ENCODE measurements at places on chromosomes 6 and 20.

DNA sequence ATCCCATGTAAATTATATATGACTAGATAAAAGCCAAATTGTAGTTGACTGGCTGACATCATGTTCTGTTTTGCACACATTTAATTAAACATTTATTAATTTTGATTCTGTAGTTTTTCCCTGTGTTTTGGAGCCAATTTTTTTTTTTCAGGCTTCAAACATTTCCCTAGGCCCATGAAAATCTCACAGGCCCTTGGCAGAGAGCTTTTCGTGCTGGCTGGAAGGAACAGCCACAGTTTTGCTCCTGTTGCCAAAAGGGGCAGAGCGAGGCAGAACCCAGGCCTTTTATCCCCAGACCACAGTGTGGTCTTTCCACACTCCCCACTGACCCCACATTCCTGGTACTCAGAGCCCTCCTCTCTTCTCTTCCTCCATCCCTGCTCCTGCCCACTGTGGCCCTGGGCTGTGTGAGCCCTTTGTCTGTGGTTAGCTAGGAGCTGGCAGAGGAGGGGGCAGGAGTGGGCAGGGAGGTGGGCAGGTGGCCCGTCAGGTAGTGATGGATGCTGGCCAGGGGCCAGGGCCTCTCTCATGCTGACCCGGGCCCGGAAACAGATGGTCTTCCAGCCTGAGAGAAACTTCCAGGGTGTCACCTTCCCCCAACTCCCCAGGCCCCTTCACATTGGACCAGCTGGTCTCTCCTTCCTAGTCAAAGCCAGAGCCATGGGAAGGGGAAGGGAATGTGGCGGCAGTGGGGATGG is 19.4 kb upstream of the CCM2L start:
- no peaks in the 10 kb centered on the region for H3K4me1 ChIP-seq
- H3K36me3 ChIP-seq, result no peaks in the 10 kb centered on the region
- no peak overlapping the region for H3K27ac ChIP-seq
- H3K4me3 ChIP-seq, result no peak overlapping the region

- DNase-seq, result no peak
- no peaks in the 10 kb centered on the region for H3K4me1 ChIP-seq
- H3K4me3 ChIP-seq, result no peak overlapping the region
These were observed 181.4 kb downstream of the GMPR start for GRCh38 chr6:16419636-16420336.

DNA sequence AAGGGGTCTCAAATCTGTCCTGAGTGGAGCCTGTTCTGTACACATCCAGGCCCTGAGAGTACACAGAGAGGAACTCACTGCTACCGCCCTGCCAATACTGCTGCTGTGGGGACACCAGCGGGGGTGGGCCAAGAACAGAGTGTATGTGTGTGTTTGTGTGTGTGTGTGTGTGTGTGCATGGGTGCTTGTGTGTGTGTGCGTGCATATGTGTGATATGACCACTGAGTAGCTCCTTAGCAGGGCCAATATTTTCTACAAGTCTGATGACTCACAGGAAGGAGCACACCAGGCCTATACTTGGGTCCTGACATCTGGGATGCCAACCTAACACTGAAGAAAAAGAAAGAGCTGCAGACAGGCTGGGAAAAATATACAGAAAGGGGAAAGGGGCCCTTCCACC is 1.4 kb downstream of the RAET1E start:
- no peak for DNase-seq
- no peak overlapping the region for H3K4me3 ChIP-seq
- no peaks in the 10 kb centered on the region for H3K4me1 ChIP-seq
- no peaks in the 10 kb centered on the region for H3K27me3 ChIP-seq
- H3K36me3 ChIP-seq, result no peaks in the 10 kb centered on the region

DNA sequence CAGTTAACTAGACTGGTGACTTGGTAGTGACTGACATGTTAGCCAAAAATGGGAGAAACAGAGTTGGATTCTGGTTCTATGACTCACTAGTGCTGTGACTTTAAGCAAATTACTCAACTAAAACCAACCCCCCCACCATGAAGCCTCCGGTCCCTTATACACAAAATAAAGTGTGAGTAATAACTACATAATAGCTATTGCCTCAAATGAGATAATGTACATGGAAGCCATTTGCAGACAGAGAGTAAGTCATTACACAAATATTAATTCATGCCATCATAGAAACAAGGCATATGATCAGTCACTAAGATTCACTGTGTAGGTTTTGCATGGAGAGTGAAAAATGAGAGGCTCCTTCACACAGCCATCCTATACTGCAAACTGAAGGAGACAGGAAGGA is 111.9 kb downstream of the HIVEP2 start:
- H3K27ac ChIP-seq, result no peak overlapping the region
- H3K4me3 ChIP-seq, result no peak overlapping the region
- H3K4me1 ChIP-seq, result peaks cover 4% of the 10 kb centered on the region
- peak; percentile 41 for DNase-seq
- no peaks in the 10 kb centered on the region for H3K36me3 ChIP-seq
- no peaks in the 10 kb centered on the region for H3K27me3 ChIP-seq

DNA sequence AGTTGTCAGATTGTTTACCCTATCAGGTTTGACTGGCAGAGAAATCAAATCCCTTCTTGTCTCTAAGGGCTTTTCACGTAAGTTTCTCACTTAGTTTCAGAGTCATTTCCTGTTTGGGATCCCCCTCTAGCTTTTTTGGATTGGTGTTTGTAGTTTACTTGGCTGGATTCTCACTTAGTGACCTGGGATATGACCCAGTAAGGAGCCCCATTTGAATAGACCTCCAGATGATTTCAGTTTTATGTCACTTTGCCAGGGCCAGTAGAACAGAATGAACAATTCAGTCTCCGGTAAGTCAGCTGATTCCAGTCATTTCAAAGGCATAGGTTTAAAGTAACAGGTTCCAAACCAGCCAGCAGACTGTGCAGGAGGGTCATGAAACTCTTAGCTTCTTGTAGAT is 8.2 kb downstream of the FAM135A start:
- DNase-seq, result no peak
- H3K36me3 ChIP-seq, result peaks cover 3% of the 10 kb centered on the region
- H3K4me1 ChIP-seq, result no peaks in the 10 kb centered on the region
- H3K4me3 ChIP-seq, result no peak overlapping the region
- no peaks in the 10 kb centered on the region for H3K27me3 ChIP-seq
- no peak overlapping the region for H3K27ac ChIP-seq

DNA sequence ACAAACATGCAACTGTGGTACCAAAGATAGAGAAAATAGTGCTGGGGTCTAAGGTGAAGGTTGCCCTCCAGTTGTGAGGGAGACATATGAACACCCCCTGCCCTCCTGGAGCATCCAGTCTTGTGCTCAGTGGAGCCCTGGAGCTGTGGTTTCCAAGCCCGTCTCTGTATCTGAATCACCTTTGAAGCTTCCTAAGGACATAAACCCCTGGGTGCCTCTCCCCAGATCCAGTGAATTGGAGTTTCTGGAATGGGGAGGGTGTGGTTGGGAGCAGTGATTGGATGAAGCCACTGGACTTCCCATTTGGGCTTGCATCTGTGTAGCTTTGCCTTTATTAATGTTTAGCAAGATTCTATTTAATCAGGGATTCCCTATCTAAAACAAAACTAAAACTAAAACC is 22.4 kb upstream of the E2F3 start:
- no peak overlapping the region for H3K4me3 ChIP-seq
- no peaks in the 10 kb centered on the region for H3K36me3 ChIP-seq
- no peak for DNase-seq
- H3K4me1 ChIP-seq, result no peaks in the 10 kb centered on the region
- H3K27me3 ChIP-seq, result no peaks in the 10 kb centered on the region

- no peaks in the 10 kb centered on the region for H3K36me3 ChIP-seq
- H3K27me3 ChIP-seq, result no peaks in the 10 kb centered on the region
- no peak overlapping the region for H3K4me3 ChIP-seq
- no peaks in the 10 kb centered on the region for H3K4me1 ChIP-seq
- DNase-seq, result no peak
- H3K27ac ChIP-seq, result no peak overlapping the region
These were observed 96.8 kb upstream of the GJE1 start for GRCh38 chr6:142035890-142036289.

GRCh38 chr20:40948465-40949267 is 80.0 kb upstream of the TOP1 start:
- peak; percentile 72 for DNase-seq
- H3K36me3 ChIP-seq, result no peaks in the 10 kb centered on the region
- H3K27me3 ChIP-seq, result no peaks in the 10 kb centered on the region

- no peaks in the 10 kb centered on the region for H3K27me3 ChIP-seq
- no peaks in the 10 kb centered on the region for H3K36me3 ChIP-seq
- no peak overlapping the region for H3K4me3 ChIP-seq
- no peaks in the 10 kb centered on the region for H3K4me1 ChIP-seq
These were observed 99.8 kb upstream of the B3GAT2 start for GRCh38 chr6:71056656-71057055.

- H3K27ac ChIP-seq, result no peak overlapping the region
- DNase-seq, result no peak
- peaks cover 2% of the 10 kb centered on the region for H3K36me3 ChIP-seq
- no peaks in the 10 kb centered on the region for H3K4me1 ChIP-seq
These were observed 86.5 kb downstream of the ATRN start for GRCh38 chr20:3557237-3557785.

DNA sequence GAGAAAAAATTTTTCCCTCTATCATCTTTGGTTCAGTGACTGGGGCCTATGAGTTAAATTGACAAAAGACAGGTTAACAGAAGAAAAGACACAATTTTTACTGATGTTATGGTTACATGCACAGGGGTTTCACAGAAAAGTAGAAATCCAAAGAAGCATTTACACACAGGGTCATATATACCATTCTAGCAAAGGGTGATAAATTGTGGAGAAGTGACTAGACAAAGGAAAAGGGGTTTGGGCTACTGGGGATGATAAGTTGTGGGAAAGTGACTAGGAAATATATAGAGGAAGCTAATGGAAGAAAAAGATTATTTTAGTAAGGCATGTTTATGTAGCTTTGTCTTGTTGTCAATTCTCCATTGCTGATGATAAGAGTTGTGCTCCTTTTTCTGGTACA is 276.7 kb upstream of the JARID2 start:
- no peak overlapping the region for H3K27ac ChIP-seq
- H3K4me3 ChIP-seq, result no peak overlapping the region
- peaks cover 5% of the 10 kb centered on the region for H3K4me1 ChIP-seq
- no peak for DNase-seq

- DNase-seq, result no peak
- H3K4me3 ChIP-seq, result no peak overlapping the region
- H3K36me3 ChIP-seq, result no peaks in the 10 kb centered on the region
- no peak overlapping the region for H3K27ac ChIP-seq
These were observed 42.8 kb downstream of the SERAC1 start for GRCh38 chr6:158125271-158125670.

GRCh38 chr6:7172649-7173048 is 64.9 kb downstream of the RREB1 start:
- H3K36me3 ChIP-seq, result no peaks in the 10 kb centered on the region
- no peak overlapping the region for H3K4me3 ChIP-seq
- no peaks in the 10 kb centered on the region for H3K27me3 ChIP-seq
- peak overlapping the region; percentile 91 for H3K27ac ChIP-seq

DNA sequence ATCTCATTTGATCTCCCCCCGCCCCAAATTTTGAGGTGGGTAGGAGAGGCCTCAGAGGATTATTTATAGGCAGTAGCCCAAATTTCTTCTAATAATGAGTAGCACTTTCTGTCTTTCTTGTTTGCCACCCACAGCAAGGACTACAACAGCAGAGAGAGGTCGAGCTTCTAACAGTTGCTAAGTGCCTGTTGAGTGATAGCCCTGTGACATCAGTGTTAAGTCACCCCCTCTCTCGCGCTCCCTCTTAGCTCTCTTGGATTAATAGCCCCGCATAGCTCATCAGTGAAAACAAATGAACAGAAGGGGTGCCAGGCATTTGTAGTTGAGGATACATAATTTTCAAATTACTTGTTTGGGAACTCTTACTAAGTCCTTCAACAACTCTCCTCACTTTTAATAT is 3.5 kb downstream of the ANKRD60 start:
- peaks cover 26% of the 10 kb centered on the region for H3K27me3 ChIP-seq
- no peak overlapping the region for H3K4me3 ChIP-seq
- no peak for DNase-seq
- no peak overlapping the region for H3K27ac ChIP-seq

DNA sequence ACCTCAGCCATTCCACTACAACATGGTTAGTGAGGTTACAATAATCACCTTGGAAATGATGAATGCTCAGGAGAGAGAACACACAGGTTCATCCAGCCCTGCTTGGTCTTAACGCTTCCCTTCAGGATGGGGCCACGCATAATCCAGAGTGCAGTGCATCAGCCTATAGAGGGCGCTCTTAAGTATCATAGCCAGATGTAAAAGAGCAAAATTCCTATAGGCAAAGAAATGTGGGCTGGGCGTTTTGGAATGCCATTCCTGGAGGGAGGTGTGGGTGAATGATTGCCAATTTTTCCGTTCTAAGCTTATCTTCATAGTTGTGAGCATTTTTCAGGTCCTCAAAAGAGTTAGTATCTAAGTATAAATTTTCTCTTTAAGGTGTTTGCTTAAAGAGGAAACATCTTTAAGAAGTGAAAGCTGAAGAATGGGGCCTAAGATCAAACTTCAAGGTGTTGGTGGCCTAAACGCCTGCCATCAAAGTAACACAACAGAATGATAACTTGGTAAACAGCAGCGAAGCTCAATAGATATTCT is 1.8 kb downstream of the RIPOR2 start:
- no peak overlapping the region for H3K4me3 ChIP-seq
- H3K27me3 ChIP-seq, result no peaks in the 10 kb centered on the region

DNA sequence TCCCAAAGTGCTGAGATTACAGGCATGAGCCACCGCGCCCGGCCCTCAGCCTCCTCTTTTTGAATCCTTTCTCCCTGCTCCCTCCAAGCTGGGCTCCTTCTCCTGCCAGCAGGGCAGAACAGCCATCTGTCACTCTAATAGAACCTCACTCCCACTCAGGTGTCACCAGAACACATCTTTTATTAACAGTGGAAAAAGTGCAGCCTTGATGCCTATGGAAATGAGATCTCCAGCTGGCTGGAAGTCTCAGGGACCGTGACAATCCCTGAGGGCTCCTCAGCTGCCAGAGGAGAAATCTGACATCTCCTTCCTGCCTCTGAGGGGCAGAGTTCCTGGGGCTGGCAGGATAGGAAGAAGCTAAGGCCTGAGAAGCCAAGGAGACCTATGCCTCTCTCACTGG is 28.0 kb downstream of the TMC2 start:
- no peak for DNase-seq
- no peaks in the 10 kb centered on the region for H3K36me3 ChIP-seq
- no peak overlapping the region for H3K27ac ChIP-seq
- H3K4me3 ChIP-seq, result no peak overlapping the region

GRCh38 chr6:4316867-4317400 is 181.6 kb upstream of the ECI2 start:
- no peak overlapping the region for H3K4me3 ChIP-seq
- H3K4me1 ChIP-seq, result peaks cover 7% of the 10 kb centered on the region
- peak overlapping the region; percentile 49 for H3K27ac ChIP-seq
- H3K27me3 ChIP-seq, result no peaks in the 10 kb centered on the region

DNA sequence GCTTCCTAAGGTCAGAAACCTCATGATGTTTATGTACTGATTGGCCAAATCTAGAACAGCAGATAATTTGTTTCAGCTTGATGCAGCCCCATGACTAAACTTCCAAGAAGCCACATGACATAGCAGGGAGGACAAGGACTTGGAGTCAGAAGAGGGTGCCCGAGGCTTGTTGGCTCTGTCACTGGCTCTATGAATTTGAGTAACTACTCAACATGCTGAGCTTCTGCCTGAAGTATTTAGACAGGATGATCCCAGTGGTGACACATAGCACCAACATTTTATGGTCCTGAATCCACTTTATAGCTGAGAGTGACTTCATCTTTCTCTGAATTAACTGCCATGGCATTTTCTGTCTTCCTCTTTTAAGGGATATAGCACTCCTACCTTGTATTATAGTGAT is 13.5 kb upstream of the TBX18 start:
- DNase-seq, result peak; percentile 52
- no peak overlapping the region for H3K27ac ChIP-seq
- H3K36me3 ChIP-seq, result no peaks in the 10 kb centered on the region
- H3K4me3 ChIP-seq, result no peak overlapping the region
- H3K27me3 ChIP-seq, result peaks cover 26% of the 10 kb centered on the region

GRCh38 chr20:14576196-14576877 is 238.9 kb upstream of the FLRT3 start:
- H3K4me1 ChIP-seq, result no peaks in the 10 kb centered on the region
- H3K27me3 ChIP-seq, result no peaks in the 10 kb centered on the region
- H3K27ac ChIP-seq, result no peak overlapping the region
- DNase-seq, result no peak

Measured in trophoblast cell (in vitro differentiated cells and primary cell).